Cerebellar nuclear complex (tissue), 1 donor: ENCODE measurements at places on chromosomes 1 and 21.

GRCh38 chr1:200302921-200303290 lies 106.9 kb downstream of the ZNF281 start:
- DNase-seq, result no peak

DNA sequence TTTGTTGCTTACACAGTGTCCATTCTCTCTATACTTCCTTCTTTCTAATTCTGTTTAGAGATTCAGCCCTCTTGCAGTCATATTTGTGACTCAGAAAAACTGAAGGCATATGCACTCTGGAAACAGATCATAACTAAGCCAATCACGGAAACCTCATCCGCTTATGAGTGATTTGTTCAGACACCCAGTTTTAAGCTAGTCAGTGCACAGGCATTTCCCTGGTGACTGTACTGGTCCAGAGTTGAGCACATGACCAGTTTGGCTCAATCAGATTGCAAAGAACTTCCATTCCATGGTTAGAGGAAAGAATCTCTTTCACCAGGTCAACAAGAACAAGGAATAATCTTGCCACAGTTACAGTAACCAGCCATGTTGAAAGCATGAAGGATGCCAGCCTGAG lies 69.2 kb upstream of the SGIP1 start:
- DNase-seq, result no peak

- no peak for DNase-seq
Observed at GRCh38 chr1:236914375-236914774, 89.9 kb downstream of the MT1HL1 start.

- no peak for DNase-seq
Observed at GRCh38 chr1:171245458-171246064, 2.7 kb upstream of the FMO1 start.

- DNase-seq, result no peak
Observed at GRCh38 chr1:20402585-20403422, 83.2 kb downstream of the CAMK2N1 start.

- DNase-seq, result no peak
Observed at GRCh38 chr1:59500950-59501742, 204.3 kb downstream of the FGGY start.
